Globus pallidus (tissue), 1 donor: ENCODE measurements at places on chromosomes 11 and 22.

GRCh38 chr11:44979543-44980399, 29.1 kb upstream of the TP53I11 start:
- DNase-seq: no peak

- no peak for DNase-seq
Measured at GRCh38 chr11:206002-206384, 1.2 kb downstream of the BET1L start.

DNA sequence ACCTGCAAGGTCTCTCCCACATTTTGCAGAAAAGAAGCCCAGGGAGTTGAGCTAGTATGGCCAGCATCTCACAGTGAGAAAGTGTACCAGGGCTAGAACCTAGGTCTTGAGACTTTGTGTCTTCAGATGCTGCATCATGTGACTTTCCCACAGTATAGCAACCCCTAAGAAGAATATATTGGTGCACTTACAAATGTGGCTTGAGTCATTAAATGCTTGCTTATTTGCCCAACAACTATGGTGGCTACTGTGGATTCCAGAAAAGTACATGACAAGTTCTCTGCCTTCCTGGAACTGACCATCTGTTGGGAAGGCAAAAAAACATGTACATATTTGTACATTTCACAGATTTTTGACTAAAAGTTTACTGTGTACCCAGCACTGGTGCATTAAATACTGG, 55.0 kb downstream of the POLD3 start:
- DNase-seq: no peak

GRCh38 chr11:118618115-118618990, 10.9 kb downstream of the PHLDB1 start:
- DNase-seq: peak; percentile 93

DNA sequence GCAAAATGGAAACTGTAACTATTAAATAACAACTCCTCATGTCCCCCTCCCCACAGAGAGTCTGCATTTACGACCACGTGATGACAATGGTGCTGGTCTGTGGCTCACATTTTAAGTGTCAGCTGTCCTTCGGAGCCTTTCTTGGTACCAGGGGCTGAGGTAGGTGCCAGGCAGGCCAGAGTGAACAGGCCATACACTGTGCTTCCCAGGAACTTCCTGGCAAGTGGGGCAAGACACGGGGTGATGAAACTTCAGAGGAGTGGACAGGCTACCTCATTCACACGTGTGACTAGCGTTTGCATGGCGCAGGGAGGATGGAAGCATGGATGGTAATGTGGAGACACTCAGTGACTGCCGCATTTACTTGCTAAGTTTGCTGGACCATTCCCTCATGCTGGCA, 10.4 kb upstream of the YPEL1 start:
- no peak for DNase-seq

DNA sequence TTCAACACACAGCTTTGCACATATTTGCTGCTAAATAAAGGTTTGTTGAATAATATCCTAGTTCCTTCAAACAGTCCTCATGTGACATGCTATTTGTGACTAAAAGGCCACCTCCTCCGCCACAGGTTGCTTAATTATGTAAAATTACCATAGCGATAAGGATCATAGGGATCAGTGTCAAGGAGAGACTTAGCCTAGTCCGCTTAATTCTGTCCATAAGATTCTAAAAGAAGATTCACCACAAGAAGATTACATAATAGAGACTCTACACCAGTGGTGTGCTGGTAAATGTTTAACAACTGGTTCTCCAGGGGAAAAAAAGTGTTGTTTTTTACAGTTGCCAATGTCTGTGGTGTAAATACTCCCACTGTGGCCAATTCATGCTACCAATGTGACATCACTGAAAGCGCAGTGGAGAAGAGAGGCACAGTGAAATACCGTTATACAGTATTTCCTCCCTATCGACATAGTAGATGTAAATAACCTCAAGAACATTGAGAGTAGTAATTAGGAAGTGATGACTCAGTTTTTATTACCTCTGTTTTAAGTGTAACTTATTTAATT, 4.2 kb upstream of the CHRDL2 start:
- DNase-seq: no peak
